Adrenal gland (tissue), 19 donors: ENCODE measurements at places on chromosomes 11 and 22. TPM values are rescaled to one million over a fixed set of nuclear protein-coding genes. Genes with fewer than 3 reads are reported as not detected.
A peak's percentile ranks its signal among the peaks of the same experiment; 100 is the strongest.

CASP5 gene
- total RNA-seq, result 4.2 TPM

EMID1 gene
- total RNA-seq, result 24.4 TPM

SPTBN2 gene
- 56.8 TPM for total RNA-seq

HBG2 gene
- total RNA-seq, result 0.78 TPM

DNA sequence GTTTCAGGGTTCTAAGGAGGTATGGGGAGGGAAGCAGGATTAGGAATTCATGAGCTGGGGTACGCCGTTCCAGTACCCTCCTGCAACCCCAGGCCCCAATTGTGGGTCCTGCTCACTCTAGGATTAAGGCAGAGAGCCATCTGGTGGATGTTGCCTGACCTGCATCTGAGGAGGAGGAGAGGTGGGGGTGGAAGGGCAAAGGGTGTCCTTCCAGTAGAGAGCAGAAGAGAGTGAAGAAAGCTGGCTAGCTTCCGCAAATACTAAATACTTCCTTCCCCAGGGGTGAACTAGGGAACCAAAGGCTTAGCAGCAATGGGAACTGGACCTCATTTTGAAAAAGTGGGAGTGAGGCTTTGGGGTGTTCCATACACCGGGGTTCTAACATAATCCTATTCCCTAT, 10.6 kb downstream of the LRRC51 start:
- peak; percentile 78 for DNase-seq

DNA sequence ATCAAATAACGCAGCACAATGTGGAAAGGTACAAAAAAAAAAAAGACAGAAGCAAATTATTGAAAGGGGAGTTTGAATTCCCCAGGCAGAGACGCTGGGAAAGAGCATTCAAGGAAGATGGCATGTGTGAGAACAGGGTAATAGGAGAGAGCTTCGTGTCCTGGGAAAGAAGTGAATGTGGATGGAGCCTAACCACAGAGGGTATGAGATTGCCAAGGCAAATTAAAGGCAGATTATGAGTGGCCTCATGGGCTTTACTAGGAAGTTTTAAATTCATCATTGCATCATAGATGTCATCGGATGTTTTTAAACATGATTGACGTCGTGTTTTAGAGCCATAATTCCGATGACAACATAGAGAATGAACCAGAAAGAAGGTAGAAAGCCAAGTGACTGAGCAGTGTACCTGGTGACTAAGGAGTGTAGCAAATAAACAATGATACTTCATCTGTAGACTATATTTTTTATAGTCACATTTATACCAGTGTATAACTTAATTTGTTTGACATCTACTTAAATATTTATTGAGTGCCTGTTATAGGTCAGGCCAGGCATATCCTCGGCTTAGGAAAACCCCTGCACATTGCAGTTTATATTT, 151.4 kb downstream of the MSANTD4 start:
- DNase-seq, result no peak

DNA sequence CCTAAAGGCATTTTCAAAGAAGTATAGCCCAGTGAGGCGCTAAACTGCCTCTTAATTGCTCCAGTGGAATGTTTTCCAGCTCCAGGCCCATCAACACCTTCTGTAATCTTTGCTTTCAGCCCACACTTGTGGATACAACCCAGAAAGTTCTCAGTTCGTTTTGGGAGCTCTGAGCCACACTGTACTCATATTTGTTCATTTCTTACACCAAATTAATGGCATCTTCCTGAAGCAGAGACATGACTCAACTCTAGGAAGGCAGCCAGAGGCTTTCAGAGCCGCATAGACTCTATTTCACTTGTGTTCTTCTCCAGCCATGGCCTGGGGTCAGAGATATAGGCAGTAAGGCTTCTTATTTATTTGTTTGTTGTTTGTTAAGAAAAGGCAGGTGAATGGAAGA, 175.5 kb upstream of the NCAM1 start:
- peak; percentile 63 for DNase-seq

DNA sequence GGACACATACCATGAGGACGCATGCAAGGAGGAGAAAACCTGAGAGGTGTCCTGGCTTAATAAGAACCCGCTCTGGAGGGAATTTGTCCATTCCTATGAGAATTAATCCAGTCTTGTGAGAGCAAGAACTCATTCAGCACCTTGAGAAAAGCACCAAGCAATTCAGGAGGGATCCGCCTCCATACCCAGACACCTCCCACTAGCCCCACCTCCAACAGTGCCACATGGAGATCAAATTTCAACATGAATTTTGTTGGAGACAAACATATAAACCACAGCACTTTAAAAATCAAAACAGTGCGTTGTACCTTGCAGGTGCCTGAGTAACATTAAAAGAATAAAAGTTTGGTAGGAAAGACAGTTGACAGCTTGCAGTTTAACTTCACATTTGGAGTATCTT, 11.4 kb downstream of the UBE4A start:
- no peak for DNase-seq

GRCh38 chr11:64564947-64565889, 25.8 kb upstream of the SLC22A12 start:
- no peak for DNase-seq

DNA sequence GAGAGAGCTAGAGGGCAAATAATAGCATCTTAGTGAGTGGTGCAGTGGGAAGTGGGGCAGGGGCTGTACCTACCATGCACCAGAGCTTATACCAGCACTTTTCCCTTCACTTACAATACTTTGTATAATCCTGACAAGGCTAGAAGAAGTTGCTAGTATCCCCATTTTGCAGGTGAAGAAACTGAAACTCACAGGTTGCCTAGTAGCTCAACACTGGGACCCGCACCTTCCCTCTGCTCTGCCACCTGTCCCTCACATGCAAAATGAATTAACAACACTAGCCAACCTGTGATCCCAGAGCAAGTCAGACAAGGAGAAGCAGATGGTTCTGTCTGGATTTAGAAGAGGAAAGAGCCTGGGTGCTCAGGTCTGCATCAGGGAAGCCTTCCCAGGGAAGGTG, 510.4 kb downstream of the BUD13 start:
- no peak for DNase-seq

DNA sequence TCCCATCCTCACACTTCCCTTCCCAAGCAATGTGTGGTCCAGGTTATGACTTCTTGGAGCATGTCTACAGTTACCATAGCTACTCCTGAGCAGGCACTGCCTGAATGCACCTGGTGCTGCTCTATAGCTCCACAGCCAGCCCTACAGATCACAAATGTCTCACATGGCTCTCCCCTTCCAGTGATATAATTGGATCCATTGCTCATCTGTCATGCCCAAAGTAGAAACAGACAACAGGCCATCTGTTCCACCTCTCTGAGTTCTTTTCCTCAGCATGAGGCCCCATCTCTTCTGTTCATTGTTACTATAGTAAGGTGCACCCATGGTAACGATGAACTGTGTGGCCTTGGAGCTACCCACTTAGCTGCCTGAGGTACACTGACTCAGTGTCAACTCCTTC, 320.3 kb upstream of the ZC3H12C start:
- no peak for DNase-seq

DNA sequence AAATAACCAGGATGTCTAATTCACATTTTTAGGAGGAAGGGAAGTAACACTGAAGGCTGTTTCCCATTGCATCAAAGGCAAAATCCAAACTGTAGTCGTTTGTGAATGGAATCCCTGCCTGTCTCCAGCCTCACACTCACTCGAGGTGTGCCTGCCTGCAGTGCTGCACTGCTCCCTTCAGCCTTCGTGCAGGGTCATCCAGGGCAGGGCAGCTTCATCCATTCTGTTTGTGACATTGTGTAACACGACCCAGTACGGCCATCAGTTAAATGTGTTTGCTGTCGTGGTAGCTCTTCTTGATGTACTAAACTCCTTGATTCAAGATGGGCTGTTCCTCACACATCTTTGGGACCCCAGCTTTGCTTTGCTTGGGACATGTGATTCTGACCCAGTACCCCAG, 34.3 kb downstream of the LDLRAD3 start:
- DNase-seq, result no peak

DNA sequence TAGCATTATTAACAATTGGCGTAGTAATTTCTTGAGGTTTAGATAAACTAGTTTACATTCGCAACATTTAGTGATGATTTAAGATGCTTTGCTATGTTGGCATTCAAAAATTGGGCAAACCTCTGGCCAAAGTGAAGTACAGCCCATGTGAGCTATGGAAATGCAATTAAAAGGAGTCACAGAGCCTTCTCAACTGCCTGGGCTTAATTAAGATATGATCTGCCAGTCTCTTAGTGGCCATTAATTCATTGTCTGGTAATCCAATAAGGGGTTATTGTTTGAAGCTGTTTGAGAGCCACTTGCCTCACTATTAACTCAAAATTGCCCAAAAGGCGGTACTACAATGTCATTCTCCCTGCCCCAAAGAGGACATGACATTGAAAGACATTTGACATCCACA, 608.9 kb downstream of the NTM start:
- DNase-seq, result no peak

DNA sequence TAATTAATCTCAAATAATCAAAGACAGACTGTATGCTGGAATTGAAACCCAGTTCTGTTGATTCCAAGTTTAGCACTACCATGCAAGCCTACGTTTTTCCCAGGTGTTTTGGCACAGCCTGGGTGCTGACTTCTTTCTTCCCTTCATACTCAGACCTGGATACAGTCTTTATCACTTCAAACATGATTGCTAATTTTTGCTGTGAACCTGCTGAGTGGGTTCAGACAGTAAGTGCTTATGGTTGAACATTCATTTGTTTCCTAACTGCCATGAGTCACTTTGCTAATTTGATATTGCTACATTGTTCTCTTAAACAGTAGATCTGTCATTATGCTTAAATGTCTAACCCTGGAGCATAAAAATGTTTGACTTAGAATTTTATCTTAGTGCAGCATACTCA, 12.2 kb downstream of the PAAF1 start:
- DNase-seq, result no peak

DNA sequence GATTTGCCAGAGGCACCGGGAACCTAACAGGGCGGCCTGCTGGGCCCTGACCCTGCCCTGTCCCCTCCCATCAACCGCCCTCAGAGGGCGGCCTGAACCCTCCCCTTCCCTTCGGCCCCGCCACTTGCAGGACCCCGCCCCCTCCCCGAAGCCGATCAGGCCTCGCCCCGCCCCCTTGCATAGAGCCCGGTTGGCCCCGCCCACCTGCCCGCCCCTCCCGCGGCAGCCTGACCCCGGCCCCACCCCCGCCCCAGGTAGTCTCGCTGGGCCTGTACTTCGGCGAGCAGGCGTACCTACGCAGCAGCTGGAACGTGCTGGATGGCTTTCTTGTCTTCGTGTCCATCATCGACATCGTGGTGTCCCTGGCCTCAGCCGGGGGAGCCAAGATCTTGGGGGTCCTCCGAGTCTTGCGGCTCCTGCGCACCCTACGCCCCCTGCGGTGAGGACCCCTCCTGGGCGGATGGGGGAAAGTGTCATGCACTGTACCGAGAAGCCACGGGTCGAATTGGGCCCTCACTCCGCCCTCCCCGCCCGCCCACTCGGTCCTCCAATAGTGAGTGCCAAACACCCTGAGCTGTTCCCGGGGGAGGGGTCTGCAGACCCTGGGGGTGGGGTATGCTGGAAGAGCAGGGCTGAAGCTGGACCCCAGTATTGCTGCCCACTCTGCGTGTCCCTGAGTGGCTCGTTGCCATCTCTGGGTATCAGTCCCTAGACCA, 94.1 kb downstream of the CACNA1I start:
- DNase-seq, result no peak

GRCh38 chr11:70229737-70230136, 26.6 kb downstream of the FADD start:
- no peak for DNase-seq
